ENCODE measurements at places on chromosomes 7 and 10.

- DNase-seq, result no peak
Measured at GRCh38 chr7:105130580-105130979, 116.6 kb downstream of the KMT2E start.

- DNase-seq, result no peak
Measured at GRCh38 chr7:115359955-115360354, 438.1 kb downstream of the MDFIC start.

DNA sequence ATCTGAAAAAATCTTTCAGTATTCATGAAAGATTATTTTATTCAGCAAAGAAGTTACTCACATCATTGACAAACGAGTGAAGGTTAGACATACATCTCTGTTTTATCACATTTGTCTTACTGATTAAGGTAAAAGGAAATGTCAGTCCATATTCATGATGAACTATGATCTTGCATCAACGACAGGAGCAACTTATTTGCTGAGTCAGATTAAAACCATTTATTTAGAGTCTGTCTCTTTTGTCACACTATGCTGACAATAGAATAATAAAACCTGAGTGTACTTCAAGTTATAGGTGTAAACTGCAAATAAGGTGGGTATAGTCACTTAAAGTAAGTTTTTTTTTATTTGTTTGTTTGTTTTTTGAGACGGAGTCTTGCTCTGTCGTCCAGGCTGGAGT lies 216.5 kb upstream of the SEMA3C start:
- DNase-seq, result no peak

- DNase-seq, result no peak
Measured at GRCh38 chr7:144069953-144070352, 342 bp downstream of the OR2A25 start.

DNA sequence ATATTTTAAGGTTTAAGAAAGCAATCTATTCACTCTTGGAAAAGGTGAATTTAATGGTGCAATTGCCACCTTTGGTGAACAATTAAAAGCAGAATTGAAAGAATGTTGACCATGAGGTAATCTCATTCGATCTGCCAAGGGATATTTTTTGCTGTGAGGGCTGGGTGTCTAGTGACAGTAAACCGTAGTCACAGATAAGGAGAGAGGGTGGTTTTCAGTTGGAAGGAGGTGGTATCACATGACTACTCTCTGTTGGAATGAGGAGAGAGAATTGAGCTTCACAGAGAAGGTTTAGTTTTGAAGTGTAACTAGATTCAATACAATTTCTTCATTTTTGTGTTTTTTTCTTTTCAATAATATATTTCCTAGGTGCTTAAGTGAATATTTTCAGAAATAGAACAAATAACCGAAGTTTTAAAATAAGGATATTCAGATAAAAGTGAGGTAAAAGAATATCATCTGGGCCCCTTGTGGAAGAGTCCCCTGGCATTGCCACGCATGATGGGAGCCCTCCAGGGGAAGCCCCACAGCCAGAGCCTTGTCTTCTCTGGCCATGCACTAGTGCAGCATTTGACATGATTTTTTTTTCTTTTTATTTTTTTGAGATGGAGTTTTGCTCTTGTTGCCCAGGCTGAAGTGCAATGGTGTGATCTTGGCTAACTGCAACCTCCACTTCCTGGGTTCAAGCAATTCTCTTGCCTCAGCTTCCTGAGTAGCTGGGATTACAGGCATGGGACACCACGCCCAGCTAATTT lies 73.4 kb downstream of the GPR141 start:
- DNase-seq, result no peak

DNA sequence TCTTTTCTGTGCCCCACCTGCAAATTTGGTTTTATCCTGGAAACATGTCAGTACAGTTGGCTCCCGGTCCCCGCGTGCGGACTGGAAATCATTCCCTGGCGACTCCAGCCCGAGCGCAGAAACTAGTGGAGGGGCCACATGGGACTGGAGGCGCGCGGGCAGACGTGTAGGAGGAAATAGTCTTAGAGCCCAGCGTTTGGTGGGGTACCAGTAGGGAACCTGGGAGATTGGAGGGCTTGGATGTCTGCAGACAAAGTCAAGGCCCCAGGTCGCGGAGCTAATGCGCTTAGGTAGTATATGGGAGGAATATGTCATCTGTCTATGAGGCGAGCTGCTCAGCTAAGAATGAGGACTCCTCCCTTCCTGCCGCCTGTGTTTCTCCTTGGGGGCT lies 1.3 kb downstream of the GALNT17 start:
- DNase-seq, result no peak

DNA sequence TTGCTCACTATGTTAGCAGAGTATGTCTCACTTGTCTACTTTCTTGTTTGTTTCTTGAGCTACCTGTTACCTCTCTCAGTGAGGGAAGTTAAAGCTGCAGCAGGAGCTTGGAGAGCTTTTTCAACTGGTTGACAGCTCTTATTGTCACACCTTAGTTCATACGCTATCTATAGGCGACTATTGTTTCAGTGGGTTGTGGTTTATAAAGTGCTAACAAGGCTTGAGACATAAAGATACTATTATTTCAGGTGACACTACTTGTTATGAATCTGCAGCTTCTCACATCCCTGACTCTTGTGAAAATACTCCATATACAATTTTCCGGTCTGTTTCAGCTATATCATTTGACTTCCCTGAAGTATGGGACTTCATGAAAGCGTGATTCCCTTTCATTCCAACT lies 167.4 kb downstream of the CSTF2T start:
- DNase-seq, result no peak

DNA sequence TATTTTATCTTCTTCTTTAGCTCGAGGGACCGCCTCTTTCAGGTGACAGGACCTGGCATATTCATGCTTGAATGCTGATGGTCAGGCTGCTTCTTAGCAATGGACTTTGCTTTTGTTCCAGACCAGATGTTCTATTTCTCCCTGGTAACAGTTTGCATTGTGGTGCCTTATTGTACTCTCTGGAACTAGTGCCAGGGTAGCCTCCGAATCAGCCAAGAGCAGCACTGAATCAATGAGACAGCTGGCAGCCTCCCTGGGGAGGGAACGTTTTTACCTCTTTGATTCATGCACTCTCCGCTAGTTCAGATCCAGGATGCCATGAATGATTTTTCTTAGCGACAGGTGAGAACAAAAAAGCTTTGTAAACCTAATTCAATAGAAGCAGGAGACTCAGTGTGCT lies 54.1 kb upstream of the NXPH1 start:
- no peak for DNase-seq
